T-helper 1 cell treated with Interleukin-12 subunit alpha and Interleukin-12 subunit beta and Interleukin-4 antibody, amounts not matched to agents 30 ng/mL and 1 ng/mL, for 36 hours (primary cell): ENCODE measurements at places on chromosomes 16 and 17. TPM values are rescaled to one million over a fixed set of nuclear protein-coding genes. Genes with fewer than 3 reads are reported as not detected.

CFAP119 gene
- total RNA-seq: 1.6 TPM in 2 replicates

C17orf100 gene
- 2.0 and 2.3 TPM in 2 replicates for total RNA-seq

BAIAP3 gene
- 1.4 and 1.8 TPM in 2 replicates for total RNA-seq

ZFP3 gene
- 4.3 and 4.5 TPM in 2 replicates for total RNA-seq

MRC2 gene
- total RNA-seq: 0.59 and 0.74 TPM in 2 replicates

NETO2 gene
- total RNA-seq: 12.0 and 12.4 TPM in 2 replicates

SMTNL2 gene
- total RNA-seq: not detected in 2 replicates
